ENCODE measurements at places on chromosomes 11 and 22. TPM values are rescaled to one million over a fixed set of nuclear protein-coding genes. Genes with fewer than 3 reads are reported as not detected.

GRCh38 chr22:35506259-35506570 is 34.4 kb upstream of the RASD2 start:
- DNase-seq = no peak

GRCh38 chr11:122103321-122103720 is 12.7 kb downstream of the BLID start:
- DNase-seq = no peak

NAALADL1 gene
- total RNA-seq = 4.8 TPM

FLRT1 gene
- total RNA-seq = 0.44 TPM

CLCF1 gene
- 0.82 TPM for total RNA-seq

TTC9C gene
- total RNA-seq = 12.9 TPM
